Cerebellum (tissue), 4 donors: ENCODE measurements at places on chromosomes 3 and 15. TPM values are rescaled to one million over a fixed set of nuclear protein-coding genes. Genes with fewer than 3 reads are reported as not detected.

Gene SAXO2
- total RNA-seq = 13.8 TPM

Gene ANKRD34C
- total RNA-seq = 2.4 TPM

Gene MAGI1
- total RNA-seq = 103 TPM

Gene HAUS2
- 27.3 TPM for total RNA-seq

Gene ADCY5
- 23.5 TPM for total RNA-seq

Gene TLR9
- 0.09 TPM for total RNA-seq

Gene KAT2B
- total RNA-seq = 38.2 TPM

Gene IMPG2
- 2.4 TPM for total RNA-seq

Gene SNX22
- 8.3 TPM for total RNA-seq

GRCh38 chr3:30655187-30655812 lies 48.9 kb downstream of the TGFBR2 start:
- no peak for DNase-seq

DNA sequence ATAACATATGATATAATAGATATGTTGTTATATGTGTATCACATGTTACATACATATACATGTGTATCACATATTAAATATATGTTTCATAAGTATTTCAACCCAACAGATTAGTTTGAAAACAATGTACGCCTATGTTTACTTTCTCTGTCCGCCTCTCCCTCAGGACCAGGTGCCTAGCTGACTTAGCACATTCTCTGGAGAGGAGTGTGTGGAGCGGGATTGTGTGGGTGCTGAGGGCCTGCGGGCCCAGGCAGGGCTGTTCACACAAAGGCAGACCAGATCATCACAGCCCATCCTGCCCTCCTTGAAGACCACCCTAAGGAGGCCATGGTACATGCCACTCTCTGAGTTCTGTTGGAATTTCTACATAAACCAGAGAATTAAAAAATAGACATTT lies 81.0 kb downstream of the PLXNA1 start:
- DNase-seq = no peak

DNA sequence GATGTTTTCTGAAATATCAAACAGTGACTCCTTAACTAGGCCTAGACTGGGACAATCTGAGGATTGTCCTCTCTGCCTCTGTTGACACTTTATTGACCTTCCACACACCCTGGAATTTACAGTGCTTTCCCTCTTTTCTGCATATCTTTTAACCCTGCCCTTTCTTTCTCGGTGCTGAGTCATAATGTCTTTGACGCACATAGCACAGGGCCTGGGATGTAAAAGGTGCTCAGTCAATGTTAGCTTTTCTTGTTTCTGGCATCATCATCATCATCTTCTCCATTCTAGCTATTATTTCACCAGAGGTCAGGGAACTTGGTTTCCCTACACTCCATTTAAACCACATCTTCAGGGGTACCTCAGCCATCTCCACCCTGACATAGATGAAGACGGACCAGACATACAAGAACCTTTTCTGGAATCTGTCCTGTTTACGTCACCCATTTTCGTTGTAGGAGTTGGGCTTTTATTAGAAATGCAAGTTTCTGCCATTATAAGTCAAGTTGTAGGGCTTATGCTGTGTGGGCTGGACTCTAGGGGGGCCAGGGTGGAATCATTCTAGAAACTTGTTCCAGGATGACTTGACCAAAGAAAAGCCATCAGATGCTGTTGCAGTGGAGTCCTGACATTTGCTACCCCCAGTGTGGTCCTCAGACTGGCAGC lies 46.6 kb downstream of the ZBTB38 start:
- DNase-seq = no peak

DNA sequence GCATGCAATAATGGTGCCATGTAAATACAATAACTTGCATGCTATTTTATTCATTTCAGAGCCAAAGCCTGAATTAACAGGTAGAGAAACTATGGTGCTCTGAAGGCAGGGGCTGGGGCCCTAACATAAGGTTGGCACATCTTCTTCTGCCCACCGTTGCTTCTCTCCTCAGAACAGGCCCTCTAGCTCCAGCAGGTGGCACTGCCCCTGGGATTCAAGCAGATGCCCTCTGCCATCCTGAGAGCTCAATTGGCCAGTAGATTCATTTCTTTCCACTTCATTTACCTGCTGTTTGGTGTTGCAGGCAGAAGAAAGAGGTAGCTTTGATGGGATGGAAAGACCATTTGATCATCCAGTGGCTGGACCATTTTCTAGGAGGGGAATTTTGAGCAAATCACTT lies 130.5 kb downstream of the FOXB1 start:
- DNase-seq = no peak

GRCh38 chr3:129919357-129919756 lies 25.8 kb upstream of the TMCC1 start:
- DNase-seq = no peak

DNA sequence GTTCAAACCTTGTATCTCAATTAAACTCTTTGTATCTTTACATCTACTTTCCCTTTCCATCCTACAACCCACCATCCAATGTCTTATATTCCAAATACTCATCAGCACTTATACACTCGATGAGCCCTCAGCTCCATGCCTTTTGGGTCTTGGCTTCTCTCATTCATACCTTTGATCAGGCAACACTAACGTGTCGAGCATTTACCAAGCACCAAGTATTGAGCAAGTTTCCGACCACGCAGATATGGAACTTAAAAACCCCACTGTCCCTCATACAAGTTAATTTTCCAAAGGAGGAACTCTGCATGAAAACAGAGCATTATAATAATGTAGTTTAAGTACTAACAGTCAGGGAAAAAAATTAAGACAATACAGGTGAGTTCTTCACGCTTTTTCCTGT lies 102.8 kb downstream of the IL1RAP start:
- no peak for DNase-seq

GRCh38 chr3:147369661-147370123 lies 36.7 kb downstream of the ZIC4 start:
- DNase-seq = no peak

DNA sequence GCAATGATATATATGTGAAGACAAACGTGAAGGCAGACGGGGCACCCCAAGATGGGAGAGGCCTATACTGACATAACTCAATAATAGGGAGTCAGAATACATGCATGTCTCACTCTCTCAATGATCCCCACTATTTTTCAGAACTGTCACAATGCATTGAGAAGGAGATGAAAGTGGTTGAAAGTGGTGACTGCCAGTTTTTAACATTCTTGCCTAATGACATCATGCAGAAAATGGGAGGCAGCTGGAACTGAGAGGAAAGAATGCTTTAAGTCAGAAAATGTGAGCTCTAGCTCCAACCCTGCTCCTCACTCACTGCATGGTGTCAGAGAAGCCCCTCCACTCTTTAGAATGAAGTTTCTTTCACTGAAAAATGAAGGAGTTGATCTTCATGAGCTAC lies 55.3 kb upstream of the P2RY1 start:
- DNase-seq = no peak

DNA sequence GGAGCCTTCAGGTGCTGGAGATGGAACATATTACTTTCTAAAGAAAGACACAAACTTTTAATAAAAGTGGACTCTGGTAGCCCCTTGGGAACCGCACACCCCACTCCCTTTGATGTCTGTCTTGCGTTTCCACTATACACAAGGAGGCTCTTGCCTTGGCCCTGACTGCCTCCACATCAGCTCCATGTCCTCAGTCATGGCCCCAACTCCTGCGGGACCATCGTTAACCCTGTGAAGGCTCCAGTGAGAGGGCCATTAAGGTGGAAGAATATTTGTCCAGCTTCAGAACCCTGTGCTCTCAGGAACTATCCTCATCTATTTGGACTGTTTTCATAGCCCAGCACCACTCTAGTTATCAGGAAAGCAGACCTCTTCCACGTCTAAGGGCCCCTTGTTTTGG lies 16.1 kb upstream of the BFSP2 start:
- DNase-seq = no peak

DNA sequence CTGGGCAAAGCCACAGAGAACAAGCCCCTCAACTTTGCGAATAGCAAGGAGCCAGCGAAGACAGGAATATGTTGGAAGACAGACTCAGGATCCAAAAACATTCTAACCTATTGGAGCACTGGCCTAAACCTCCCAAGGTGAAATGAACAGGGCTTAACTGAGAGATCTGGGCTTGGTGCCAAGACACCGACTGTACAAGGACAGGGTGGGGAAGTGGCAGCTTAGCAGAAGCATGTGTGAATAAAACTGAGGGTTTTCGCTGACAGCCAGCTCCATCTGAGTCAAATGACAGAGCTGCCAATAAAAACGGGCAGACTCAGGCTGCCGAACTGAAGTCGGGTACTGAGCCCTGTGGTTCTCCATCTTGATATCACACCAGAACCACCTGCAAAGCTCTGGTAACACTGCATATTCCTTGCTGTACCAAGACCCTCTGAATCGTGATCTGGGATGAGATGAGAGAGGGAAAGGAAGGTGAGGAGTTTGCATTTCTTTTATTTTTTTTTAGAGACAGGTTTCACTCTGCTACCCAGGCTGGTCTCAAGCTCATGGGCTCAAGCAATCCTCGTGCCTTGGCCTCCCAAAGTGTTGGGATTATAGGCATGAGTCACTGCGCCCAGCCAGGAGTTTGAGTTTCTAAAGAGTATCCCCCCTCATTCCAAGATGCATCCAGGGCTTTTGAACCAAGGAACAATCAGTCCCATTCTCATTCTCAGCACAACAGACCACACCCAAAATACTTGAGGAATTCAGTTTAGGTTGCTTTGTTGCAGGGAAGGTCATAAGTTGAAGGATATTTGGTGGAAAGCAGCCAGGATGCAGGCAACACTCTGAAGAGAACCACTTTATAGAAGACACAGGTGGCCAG lies 6.0 kb upstream of the PLCB2 start:
- DNase-seq = peak; percentile 87

DNA sequence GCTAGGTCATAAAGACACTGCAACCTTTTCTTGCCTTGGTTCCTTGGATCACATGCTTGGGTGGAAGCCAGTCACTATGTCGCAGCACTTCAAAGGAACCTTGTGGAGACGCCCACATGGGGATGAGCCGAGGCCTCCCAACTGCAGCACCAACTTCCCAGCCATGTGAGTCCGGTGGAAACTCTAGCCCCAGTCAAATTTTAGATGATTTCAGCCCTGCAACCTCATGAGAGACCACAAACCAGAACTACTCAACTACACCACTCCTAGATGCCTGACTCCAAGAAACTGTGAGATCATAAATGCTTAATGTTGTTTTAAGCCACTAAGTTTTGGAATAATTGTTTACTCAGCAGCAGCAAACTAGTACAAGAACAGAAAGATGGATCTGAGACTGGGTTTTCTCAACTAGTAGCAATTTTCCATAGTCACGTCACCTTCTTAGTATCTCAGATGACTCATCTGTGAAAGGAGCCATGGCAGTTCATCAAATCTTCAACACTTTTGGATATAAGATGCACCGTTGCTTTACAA lies 86.5 kb downstream of the MB21D2 start:
- DNase-seq = no peak

GRCh38 chr15:37921527-37922385 lies 12.7 kb upstream of the TMCO5A start:
- no peak for DNase-seq

GRCh38 chr3:53223025-53223424 lies 32.8 kb downstream of the TKT start:
- no peak for DNase-seq

DNA sequence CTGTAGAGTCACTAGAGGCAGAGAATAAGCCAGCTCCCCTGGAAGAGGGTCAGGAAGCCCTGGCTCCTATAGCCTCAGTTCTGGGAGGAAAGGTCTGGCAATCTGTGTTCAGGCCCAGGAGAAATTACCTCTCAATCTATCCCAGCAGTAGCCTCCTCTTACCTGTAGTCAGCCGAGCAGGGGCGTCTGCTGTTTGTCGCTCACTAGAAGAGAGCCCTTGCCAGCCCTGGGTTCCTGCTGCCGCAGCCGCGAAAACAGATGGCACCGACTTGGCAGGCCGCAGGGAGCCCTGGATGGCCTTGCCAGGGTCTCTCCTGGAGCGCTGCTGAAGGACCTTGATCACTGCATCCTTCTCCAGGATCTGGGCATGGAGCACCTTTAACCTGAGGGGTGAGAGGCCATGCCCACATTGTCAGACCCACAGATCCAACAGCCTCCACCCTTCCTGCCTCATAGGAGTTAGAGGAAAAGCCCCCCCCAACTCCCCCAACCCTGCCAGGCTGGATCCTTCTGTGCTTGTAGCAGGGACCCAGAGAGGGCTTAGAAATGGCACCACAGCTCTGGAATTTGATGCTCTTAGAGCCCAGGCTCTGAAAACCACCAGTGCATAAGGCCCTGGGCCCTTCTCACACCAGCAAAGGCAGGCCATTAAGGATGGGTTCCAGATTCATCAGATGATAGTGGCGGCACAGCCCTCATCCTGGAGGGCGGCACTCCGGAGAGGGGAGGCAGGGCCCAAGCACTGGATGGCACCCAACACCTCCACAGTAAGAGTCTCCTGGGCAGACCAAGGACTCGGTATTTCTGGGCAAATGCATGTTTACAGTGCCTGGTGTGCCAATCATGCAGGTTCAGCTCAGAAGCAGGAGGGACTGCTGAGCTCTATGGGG lies 14.9 kb downstream of the AMOTL2 start:
- peak; percentile 72 for DNase-seq

DNA sequence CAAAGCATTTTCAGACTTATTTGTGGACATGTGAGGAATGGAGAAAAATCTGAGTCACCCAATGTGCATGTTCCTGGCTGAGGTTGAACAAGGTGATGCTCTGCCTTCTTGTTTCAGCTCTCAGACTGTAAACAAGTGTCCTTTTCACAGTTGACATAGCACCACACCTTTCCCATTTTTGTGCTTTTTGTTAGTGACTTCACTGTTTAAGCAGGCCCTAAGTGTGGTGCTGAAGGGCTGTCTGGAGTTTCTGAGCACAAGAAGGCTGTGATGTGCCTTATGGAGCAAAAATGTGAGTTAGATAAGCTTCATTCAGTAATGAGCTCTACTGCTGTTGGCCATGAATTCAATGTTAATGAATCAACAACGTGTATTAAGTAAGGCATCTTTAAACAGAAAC lies 20.4 kb downstream of the ABI3BP start:
- DNase-seq = no peak

DNA sequence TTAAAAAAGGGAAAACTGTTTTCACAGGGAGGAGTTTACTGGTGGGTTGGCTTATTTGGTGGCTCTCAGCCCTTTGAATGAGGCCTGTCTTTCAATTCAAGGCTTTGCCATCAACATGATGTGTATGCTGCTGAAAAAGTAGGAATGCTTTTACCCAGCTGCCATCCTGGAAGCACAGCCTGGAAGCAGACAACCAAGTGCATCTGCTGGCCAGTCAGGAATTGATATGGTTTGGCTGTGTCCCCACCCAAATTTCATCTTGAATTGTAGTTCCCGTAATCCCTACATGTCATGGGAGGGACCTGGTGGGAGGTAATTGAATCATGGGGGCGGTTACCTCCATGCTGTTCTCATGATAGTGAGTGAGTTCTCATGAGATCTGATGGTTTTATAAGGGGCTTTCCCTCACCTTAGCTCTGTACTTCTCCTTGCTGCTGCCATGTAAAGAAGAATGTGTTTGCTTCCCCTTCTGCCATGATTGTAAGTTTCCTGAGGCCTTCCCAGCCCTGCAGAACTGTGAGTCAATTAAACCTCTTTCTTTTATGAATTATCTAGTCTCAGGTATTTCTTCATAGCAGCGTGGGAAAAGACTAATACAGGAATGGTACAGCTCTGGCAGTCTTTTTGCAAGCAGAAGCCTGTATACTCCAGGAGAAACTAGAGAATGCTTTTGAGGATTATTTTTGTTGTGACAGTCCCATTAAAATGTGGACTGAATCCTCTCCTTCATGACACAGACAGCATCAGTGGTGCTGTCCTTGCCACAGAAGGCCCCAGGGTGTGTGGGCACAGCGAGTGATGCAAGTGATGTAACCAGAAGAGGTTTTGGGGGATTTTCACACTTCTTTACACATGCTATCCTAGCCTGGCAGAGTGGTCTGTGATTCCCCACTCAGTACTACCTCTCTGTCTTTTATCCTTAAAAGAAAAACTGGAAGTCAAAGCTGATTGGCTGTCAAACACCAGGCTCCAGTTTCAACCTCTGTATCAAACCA lies 20.0 kb downstream of the PLCL2 start:
- DNase-seq = no peak
